T-cell (primary cell): ENCODE measurements at places on chromosomes 3 and 15.

DNA sequence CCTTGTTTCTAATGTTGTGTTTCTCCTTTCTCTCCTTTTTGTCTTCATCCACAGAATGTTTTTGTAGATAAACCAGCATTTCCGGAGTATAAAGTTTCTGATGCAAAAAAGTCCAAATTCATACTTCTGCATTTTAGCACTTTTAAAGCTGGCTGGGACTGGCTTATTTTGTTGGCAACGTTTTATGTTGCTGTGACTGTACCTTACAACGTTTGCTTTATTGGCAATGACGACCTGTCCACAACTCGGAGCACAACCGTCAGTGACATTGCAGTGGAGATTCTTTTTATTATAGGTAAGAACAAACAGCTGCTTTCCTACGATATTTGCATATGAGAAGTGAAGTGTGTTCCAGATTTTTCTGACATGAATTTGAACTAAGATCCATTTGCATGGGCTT lies 199.4 kb downstream of the KCNH8 start:
- no peak for DNase-seq

DNA sequence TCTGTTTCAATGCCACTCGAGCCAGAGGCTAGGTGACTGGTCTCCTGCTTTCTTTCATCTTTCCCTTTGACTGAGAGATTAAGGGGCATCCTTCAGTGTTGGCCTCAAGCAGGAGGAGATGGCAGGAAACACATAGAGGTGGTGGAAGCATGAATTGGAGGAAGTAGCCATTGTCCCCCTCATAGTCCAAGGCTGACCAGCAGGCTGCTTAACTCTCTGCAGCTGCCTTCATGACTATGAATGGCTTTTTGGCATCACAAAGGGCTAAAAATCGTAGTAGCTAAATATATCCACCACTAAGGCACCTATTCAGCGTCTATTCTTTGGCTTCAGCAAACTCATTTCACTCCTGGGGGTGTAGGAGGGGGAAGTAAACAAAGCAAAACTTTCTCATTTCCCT lies 7.0 kb upstream of the FRMD4B start:
- no peak for DNase-seq

GRCh38 chr15:62512904-62513303 lies 347.8 kb upstream of the C2CD4B start:
- DNase-seq, result no peak

- DNase-seq, result no peak
Measured at GRCh38 chr3:36540888-36541518, 160.7 kb downstream of the STAC start.

- no peak for DNase-seq
Measured at GRCh38 chr15:71549697-71550096, 260.7 kb upstream of the NR2E3 start.
